ENCODE measurements at places on chromosomes 13 and 19.
A peak's percentile ranks its signal among the peaks of the same experiment; 100 is the strongest.

DNA sequence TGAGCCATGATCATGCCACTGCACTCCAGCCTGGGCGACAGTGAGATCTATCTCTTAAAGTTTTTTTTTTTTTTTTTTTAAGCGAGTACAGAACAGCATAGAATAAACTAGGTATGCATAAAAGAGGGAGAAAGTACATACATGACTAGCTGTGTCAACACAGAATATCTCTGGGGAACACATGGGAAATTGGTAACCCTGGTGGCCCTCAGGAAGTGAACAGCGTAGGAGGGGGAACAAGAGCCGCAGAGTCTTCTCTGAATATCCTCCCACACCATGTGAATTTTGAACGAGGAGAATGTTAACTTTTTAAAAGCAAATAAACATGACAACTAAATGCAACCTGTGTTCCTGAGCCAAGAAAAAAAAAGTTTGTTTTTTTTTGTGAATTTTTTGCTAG lies 15.2 kb downstream of the PHLDB3 start:
- no peak for DNase-seq

DNA sequence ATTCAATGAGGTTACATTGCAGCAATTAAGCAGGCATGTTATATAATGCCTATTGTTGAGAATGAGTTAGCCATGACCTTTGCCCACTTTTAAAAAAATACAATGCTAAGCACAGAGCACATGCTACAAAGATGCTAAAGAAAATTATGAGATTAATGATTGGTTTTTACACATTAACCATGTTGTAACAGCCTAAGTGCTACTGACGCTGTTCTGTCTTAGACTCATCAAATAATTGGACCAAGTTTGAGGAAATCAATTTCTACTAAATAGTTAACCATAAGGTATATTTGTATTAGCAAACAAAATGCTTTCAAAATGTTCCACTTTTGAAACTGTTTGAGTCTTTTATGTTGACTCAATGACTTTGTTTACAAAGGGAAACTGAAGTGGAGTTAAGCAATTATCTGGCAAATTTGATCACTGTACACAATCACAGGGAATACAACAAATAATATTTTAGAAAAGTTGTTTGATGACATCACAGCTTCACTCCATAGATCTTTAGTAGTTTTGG lies 14.3 kb downstream of the MIR17HG start:
- DNase-seq = no peak

DNA sequence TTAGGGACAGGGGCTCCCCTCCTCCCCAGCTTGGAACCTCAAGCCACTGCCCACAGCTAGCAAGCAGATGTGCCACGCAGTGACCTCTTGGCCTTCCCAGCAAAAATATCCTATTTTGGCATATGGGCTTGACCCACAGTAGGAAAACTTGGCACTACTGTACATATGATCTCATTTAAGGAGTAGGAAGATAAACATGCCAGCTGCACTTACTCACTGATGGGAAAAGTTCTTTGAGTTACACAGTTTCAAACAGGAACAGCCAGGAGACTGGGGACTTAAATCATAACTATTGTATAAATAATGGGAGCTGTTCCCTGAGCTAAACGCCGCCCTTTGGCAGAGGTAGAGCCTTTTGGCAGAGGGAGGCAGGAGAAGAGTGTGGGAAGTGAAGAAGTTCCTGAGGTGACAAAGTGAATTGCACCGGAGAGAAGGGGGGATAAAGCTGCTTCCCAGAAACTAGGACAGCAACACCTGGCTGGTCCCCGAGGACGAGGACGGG lies 6.1 kb downstream of the SACS start:
- no peak for DNase-seq

DNA sequence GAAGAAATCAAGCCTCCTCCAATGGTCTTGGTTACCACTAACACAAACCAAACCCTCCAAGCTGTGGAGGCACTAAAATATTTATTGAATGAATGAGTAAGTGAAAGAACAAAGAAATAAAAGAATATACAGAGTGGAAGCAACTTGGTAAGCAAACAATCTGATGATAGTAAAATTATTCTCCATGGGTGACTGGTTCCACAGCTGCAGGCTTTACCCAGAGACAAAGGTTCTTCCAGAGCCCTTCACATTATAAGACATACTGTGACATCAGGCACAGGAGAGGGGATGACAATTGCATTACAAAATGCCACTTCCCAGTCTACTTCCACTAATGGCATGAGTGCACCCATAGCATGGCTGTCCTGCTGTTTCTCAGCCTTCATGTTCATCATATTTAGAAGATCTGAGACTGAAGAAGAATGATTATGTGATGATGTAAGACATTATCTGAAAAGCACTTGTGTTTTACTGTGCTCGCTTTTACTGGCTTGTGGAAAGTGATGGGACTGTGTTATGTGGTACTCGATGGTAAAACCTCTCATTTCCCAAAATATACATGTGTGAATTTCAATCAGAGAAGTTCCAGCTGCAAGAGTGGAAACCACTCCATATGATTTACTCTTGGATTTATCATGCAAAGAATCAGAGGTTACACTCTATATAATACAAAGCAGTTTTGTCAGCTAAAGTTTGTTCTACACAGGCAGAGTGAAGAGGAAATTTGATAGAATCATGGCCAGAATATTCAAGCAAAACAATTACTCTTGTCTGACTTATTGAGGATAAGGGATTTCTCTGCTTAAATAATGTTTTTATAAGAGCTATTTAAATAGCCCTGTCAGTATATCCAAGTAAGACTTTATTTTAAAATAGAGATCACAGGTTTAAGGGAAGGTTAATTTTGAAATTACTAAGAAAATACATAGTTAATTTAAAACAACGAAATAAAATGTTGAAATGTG lies 220.2 kb upstream of the NBEA start:
- no peak for DNase-seq

DNA sequence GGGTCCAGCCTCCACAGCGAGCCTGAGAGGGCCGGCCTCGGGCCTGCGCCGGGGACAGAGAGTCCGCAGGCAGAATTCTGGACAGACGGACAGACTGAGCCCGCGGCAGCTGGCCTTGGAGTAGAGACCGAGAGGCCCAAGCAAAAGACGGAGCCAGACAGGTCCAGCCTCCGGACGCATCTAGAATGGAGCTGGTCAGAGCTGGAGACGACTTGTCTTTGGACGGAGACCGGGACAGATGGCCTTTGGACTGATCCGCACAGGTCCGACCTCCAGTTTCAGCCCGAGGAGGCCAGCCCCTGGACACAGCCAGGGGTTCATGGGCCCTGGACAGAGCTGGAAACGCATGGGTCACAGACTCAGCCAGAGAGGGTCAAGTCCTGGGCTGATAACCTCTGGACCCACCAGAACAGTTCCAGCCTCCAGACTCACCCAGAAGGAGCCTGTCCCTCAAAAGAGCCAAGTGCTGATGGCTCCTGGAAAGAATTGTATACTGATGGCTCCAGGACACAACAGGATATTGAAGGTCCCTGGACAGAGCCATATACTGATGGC lies 490 bp downstream of the ITPKC start:
- no peak for DNase-seq

DNA sequence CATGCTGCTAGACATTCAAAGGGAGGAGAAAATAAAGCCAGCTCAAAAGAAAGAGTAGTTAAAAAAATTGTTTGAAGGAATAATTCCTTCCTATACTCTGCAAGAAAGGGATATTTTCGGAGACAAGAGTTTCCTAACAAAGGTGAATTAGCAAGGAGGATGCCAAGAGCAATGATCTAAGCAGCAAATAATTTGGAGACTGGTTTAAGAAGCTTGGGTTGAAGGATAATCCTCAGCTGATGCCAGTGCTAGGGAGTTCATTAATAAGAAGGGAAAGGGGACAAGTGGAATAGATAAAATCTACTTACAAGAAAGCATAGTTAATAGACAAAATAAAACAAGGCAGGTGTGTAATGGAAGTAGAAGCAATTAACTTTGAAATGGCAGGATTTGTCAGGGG lies 372.3 kb downstream of the NDFIP2 start:
- DNase-seq = no peak

DNA sequence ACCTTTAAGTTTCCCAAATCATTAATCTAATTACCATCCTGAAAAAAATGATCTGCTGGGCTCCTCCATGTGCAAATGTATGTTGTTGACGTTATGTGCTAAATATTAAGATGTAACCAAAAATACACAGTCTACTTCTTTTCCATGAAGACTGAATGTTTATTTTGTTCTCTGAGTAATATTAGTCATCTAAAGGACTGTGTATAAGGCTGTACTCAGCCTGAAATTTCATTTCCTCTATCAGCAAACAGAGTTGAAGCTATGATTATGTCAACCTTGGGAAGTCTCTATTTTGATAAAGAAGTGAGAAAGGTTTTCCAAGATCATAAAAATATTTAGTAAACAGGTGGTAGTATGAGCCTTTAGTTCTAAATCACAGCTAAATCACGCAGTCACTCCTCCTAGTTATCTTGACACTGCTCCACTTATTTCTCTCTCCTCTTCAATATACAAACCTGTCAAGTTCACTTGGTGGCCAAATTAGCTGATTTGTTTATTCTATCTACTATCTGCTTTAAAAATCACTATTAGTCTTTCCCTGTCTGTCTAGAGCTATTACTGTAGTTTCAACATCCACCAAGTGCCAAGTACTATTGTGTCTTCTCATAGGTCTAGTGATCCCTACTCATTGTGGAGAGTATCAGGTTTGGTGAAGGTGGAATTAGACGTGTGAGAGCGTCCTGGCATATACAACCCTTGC lies 211.7 kb upstream of the STARD13 start:
- no peak for DNase-seq

GRCh38 chr13:53200498-53201453 lies 172.2 kb downstream of the OLFM4 start:
- no peak for DNase-seq

DNA sequence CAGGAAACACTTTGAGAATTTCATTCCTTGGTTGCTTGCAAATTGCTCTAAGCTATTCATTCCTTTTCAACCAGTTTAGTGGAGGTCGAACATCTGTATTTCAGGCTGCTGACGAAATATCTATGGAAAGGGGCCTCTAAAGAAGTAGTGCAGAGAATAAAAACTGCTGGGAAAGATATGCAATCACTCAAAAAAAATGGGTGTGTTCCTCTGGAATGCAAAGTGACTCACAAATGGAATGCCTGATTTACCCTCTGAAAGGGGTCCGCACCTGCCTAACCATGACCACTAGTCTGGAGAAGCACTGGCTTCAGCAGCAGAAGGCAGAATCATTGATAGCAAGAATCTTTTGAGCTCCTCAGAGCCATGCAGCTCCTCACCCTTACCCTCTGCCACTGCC lies 129.4 kb downstream of the PCDH9 start:
- DNase-seq = no peak

- no peak for DNase-seq
Measured at GRCh38 chr13:53507741-53508140, 479.1 kb downstream of the OLFM4 start.

DNA sequence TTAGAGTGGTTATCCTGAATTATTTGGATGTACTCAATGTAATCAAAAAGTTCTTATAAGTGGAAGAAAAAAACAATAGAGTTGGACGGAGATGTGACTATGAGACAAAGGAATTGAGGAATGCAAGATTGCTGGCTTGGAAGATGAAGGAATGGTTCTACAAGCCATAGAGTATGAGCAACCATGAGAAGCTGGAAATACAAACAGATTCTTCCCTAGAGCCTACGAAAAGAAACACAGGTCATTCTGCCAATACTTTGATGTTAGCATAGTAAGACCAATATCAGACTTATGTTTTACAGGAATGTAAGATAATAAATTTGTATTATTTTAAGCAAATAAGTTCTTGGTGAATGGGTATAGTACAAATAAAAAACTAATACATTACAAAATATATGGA lies 249.2 kb downstream of the DIAPH3 start:
- DNase-seq = no peak

- peak; percentile 39 for DNase-seq
Measured at GRCh38 chr19:19202707-19203011, 555 bp downstream of the NR2C2AP start.

DNA sequence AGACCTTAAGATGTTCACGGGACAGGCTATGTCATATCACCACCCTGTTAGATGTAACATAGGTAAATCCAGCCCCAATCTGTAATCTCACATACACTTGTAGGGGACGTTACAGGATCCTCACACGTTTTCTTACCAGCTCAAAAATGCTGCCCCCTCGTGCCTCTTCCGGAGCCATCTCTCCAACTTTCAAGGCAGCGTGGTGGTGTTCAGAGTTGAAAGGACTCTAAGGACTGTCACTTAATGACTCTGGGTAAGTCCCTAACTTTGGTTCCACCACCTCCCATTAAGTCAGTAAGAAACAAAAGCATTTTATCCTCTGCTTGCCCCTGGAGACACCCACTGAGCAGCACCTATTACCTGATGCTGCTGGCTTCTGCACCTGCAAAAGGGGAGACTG lies 4.4 kb downstream of the MED26 start:
- DNase-seq = no peak

- DNase-seq = no peak
Measured at GRCh38 chr19:18649371-18650020, 12.7 kb downstream of the KLHL26 start.

DNA sequence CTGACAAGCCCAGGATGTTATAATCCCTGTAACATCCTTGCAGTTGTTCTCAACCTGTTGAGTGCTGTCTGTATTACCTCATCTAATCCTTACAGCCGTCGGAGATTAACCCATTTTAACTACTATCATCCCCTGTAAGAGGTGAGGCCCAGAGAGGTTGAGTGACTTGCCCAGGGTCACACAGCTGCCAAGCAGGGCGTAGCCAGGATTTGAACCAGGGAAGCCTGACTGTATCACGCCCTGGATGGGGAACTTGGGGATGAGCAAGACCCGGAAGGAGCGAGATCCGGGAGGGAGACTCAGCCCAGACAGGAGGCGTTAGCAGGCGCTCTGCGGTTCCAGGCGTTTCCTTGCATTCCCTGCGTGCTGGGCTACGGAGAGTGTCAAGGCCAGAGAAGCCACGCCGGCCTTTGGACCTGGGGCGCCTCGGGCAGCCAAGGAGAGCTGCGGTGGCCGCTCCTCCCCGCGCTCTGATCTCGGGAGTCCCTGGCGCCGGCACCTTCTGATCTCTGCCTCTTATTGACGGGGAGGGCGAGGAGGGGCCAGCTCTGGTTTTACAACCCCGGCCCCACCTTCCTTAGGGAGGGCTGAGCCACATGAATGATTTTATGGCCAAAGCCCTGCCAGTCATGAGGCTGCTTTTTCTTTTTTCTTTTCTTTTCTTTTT lies 6.2 kb downstream of the SULT2B1 start:
- DNase-seq = no peak

- DNase-seq = no peak
Measured at GRCh38 chr13:24610956-24611355, 69.3 kb upstream of the ATP12A start.

Measured in C1 segment of cervical spinal cord (tissue), 14 donors.